ENCODE measurements at places on chromosomes 7 and 10.

GRCh38 chr7:129332254-129333035, 101.8 kb upstream of the STRIP2 start:
- no peak for DNase-seq

DNA sequence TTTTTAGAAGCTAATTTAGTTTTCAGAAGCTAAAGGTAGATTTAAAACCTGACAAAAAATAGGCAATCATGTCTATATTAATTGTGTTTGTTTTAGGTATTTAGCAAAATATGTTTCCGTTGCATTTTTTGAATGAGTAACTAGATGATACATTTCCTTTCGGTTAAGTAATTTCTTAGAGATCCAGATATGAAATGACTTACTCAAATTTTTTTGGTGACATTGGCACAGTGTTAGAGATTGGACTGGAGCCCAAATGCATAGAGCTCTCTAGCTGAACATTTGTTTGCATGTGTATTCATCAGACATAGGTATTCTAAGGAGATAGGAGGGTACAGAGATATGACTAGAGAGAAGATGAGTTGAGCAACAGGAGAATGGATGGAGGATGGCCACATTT, 1.9 kb downstream of the BUB3 start:
- no peak for DNase-seq

- DNase-seq = no peak
Measured at GRCh38 chr10:70617798-70618568, 15.4 kb upstream of the PRF1 start.

GRCh38 chr10:133453516-133454203, at the start of gene SCART1:
Gene SCART1, plus strand, starts transcription at chr10:133453945. Its CDS starts 53 bp downstream, at chr10:133453998.
- DNase-seq = no peak

GRCh38 chr10:15482156-15482555, 111.1 kb upstream of the FAM171A1 start:
- no peak for DNase-seq

DNA sequence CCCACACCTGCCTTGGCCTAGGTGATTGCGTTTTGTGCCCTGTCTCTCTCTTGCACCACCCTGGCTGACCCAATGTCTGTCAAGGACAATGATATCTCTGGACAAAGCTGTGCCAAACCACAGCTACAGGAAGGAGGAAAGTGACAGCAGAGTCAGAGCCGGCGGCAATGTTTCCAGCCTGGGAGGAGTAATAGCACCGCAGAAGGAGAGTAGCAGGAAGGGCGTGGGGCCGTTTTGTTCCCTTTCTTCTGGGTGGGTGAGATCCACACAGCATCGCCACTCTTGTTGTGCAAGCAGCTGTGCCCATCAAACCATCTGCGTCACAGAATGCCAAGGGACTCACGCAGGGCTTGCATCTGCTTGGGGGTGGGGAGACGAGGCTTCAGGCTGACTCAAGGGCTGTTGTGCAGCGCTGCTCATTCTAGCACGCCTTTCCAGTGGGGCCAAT, 341.6 kb upstream of the AUTS2 start:
- no peak for DNase-seq

DNA sequence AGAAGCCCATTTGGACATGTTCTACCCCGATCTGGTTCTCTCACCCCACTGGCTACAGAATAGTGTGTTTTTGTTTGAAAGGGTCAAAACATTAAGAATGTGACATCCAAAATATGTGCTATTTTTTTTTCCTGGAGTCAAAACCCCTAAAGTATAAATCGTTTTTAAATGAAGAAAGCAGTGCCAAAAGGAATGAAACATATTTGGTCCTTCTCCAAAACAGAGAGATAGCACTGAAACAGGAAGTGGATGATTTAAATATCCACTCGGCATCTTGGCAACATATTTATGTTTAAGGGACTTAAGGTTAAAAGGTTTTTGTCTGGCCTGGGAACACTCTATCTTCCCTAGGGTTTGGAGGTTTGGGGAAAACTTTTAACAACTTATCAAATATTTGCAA, 32.3 kb downstream of the CALD1 start:
- no peak for DNase-seq

- no peak for DNase-seq
Measured at GRCh38 chr7:90594751-90595317, 1.3 kb upstream of the CDK14 start.

Data from activated CD4-positive, CD25-positive, alpha-beta regulatory T cell (primary cell).